ENCODE measurements at places on chromosomes 6 and 20.

DNA sequence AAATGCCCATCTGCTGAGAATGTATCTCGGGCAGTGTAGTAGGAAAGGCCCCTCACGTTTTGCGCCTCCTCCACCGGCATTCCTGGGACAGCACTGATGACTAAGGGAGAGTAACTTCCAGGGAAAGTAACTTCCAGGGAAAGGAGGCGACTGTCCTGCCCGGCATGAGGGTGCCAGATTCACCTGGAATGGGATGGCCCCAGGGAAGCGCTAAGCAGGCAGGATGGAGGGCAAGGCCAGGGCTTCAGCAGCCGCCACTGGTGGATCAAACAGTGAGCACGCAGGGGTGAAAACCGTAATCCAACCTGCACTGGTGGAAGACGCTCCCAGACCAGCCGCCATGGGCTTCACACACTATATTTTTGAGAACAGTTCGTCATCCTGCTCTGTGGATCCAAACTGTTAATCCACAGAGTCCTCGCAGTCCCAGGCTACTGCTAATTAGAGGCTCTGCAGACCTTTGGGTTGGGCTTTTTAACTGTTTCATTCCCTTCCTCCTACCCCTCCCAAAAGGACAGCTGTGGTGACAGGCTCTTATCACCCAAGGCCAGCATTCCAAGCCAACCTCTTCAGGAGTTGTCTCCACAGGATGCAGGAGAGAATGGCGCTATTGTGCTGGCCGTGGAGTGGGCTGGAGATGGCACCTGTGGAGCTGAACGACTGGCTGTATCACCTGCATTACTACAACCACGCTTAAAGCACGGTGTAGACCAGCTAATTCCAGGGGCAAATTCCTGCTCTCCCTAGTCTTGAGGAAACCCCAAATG is 178.9 kb downstream of the DLL1 start:
- DNase-seq, result no peak

GRCh38 chr20:19544684-19545083 is 213.4 kb upstream of the RIN2 start:
- no peak for DNase-seq

GRCh38 chr6:26206868-26207801 is 119.9 kb downstream of the HFE start:
- no peak for DNase-seq

- DNase-seq, result no peak
These were observed 797 bp downstream of the SMIM13 start for GRCh38 chr6:11094411-11094851.

DNA sequence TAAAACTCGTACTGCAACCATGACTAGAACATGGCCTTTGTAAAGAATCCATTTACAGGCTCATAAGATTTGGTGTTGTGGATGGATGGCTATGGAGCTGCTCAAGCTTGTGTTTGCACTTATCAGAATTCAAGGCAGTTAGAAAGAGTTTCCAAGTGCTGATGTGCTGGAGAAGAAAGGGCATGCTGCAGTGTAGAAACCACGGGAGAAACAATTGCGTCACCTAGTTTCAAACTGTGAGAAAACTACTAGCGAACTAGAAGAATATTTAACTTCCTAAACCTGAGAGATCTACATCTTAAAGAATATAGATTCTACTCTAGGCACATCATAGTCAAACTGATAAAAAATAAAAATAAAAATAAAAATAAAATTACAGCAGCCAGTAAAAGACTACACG is 116.2 kb downstream of the SGK1 start:
- no peak for DNase-seq

DNA sequence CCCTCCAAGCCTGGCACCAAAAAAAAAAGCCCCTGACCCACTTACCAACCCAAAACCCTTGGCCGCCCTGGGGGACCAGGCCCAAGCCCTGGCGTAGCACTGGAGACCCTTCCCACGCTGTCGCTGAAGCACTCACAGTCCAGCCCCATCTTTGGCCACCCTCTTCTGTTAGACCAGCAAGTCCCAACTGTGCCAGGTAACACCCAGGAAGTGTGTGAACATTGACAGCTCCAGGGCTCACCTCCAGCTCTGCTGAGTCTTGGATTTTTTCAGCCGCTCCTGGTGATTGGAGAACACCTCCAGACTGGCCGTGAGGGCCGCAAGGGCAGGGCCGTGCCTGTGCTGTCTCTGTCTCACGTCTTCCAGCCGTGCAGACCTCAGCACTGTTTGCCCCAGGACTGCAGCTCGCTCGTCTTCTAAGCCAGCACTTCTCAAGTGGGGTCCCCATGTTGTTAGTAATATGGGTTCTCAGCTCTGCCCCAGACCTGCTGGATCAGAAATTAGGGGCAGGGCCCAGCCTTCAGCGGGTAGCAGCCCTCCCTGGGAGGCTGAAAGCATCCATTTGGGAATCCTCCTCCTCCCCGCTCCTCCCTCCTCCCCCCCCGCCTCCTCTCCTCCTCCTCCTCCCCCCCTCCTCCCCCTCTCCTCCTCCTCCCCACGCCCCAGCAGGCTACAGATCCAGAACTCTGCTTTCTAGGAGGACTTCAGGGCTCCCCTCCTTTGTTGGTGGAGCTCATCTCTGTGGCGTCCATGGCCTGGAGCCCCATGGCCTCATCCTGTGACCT is 18.1 kb downstream of the NPEPL1 start:
- DNase-seq, result no peak

DNA sequence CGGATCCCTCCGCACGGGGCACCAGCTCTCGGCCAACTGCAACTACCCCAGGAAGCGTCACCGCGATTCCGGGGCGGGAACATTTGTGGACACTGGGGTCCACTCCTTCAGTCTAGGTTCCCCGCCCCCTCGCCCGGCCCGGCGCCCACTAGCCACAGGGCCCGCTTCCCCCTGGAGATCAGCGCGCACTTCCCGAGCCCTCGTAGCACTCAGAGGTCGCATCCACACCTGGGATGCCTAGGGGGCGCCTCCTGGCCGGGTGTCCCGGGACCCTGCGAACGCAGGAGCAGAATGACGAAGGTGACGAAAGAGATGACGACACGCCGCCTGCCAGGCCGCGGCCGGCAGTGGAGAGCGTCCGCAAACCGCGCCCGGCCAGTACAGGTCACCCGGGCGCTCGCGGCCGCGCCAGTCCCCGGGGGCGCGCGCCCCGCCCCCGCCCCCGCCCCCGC is 309 bp upstream of the AIG1 start:
- peak; percentile 41 for DNase-seq

DNA sequence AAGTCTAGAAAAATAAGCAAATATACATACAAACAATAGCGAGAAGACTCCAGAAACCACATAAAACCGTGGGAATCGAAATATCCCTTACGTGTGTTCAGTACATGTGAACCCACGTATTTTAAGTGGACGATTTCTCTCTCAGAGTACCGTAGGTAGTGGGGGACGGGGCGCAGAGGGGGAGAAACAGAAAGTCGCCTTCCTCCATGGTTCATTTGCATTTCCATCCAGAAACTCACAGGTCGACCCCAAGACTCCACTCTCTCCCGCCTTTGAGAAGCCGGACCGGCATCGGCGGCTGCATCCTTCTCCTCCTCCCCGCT is 538 bp upstream of the ENPP1 start:
- DNase-seq, result no peak

GRCh38 chr20:51760905-51761546 is 7.2 kb downstream of the ATP9A start:
- peak; percentile 80 for DNase-seq

DNA sequence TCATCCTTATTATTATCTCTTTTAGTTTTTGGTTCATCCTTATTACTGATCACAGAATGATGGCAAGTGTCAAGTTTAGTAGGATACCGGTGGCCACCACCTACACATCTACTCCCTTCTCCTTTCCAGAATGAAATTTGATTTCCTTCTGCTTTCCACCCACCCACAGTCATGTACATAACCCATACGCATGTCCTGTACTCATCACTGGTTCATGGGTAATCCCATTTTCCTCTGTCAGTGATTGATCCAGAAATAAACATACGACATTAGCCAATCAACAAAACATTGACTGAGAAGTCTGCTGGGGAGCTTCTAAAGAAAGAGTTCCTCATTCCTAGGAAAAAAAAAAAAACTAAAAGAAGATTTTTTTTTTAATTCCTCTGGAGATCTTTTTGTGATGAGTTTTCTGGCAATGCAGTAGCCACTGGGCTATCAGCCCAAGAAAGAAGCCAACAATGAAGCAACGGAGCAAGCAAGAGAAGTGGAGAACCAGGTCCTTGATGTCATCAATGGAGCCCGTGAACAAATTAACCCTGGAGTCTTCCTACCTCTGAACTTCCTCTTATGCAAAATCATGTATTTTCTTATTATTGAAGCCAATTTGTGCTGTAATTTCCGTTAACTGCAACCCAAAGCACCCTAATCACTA is 127.8 kb downstream of the TASP1 start:
- no peak for DNase-seq

DNA sequence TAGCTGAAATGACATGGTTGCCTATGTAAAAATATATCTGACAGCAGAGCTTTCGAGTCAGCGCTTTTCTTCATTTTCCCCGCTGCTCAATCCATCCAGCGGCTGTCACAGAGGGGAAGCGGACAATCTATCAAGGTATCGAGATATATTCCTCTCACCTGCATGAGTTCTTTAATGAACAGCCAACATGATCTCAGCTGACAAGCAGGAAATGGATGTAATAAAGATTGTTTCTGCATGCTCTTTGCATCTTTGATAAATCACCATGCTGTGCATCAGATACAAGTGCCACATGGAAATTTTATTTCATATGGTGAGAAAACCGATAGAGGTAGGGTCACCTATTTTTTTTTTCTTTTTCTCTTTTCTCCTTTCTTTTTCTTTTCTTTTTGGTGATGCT is 602.3 kb upstream of the MMS22L start:
- DNase-seq, result no peak

DNA sequence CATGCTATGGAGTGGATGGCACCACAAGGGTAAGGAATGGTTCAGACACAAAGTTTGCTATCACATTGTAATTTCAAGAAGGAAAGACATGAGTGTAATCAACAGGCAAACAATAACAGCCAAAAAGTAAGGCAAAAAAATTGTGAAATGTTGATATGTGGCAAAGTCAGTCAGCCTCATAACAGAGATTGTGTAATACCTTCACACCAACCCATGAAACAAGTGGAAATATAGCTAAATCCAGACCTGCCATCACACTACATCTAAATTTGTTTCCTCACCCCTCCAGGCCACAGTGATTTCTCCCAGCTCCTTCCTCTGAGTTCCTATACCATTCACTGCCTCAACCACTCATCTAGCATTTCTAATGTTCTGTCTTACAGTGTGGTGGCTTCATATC is 37.3 kb downstream of the SIM1 start:
- no peak for DNase-seq

DNA sequence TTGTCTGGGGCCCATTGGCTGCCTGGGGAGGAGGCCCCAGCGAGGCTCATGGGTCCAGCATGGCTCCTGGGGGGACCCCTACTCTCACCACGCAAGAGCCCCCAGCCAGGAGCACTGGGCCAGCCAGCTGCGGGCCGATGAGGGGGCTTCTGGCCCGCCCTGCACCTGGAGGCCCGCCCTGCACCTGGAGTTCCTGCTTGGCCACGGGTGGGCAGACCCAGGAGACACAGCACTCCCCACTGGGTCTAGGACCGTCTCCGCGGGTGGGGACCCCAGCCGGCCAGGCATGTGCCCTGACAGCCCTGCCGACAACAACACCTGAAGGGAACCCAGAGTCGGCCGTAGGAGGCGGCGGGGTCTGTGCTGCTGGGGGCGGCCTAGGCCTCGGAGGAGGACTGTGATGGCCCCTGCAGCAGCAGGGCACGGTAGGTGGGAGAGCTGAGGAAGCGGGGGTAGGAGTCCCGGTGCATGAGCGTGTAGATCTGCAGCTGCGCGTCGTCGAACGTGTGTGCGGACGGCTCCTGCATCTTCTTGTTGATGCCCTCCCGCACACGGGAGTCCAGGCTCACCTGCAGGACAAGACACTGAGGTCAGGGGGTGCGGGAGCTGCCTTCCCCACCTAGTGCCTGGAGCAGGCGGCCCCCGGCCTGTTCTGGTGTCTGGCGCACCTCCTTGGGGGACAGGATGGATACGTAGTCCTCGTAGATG is 5.7 kb downstream of the RGS19 start:
- no peak for DNase-seq

DNA sequence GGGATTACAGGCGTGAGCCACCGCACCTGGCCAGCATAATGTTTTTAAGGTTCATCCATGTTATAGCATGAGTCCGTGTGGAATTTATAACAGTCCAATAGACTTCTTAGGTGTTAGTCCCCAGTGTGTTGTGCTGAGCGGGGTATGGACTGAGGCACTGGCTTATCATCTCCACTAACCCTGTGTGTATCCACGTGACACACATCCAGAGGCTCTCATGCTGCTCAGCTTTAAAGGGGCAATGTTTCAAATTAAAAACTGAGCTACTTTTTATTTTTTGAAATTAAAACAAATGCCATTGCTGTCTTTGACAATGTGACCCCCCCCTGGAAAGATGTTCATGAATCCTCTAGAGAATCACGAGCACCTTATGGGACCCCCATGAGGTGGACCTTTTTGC is 54.3 kb upstream of the TRERF1 start:
- DNase-seq, result no peak

DNA sequence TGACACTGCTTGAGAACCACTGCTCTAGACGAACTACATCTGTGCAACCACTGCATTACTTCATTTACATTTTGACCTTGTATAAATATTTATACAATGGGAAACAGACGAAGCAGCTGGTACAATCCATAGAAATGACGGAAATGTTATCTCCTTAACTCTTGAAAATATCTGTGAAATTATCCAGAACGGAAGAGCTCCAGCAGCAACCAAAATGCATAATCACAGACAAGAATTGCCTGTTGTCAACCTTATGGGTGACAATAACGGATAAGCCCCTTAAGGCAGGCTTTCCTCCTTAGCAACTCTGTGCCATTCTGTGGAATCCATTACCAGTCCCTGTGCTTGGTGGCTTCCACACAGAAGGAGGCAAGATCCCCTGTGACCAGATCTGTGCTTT is 115.4 kb downstream of the DTNBP1 start:
- no peak for DNase-seq

- DNase-seq, result peak; percentile 72
These were observed 24.2 kb downstream of the ZNF311 start for GRCh38 chr6:28980852-28981430.

GRCh38 chr20:35994994-35995453 is 26.6 kb downstream of the CNBD2 start:
- peak; percentile 69 for DNase-seq

GRCh38 chr6:85669735-85670194 is 27.1 kb upstream of the SYNCRIP start:
- DNase-seq, result no peak

Data from astrocyte of the cerebellum (primary cell).